ENCODE measurements at places on chromosomes 6 and 20.

GRCh38 chr20:19506021-19506420 lies 252.0 kb upstream of the RIN2 start:
- DNase-seq, result no peak

DNA sequence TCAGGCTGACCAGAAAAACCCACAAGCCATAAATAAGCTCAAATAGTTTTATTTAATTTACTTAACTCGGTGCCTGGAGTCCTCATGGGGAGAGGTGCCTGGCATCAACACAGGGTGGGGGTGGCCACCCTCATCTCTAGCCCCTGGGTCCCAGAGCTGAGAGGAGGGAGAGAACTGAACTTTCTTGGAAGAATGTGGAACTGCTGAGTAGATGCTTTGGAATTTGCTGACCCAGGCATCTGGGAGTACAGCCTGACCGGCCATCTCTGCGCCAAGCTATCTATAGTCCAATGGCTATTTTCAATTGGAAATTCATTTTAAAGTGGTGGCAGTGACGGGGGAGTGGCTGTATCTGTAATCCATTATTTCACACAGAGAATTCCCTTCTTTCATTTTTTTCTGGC lies 104.8 kb downstream of the CDH26 start:
- DNase-seq, result peak; percentile 74

- DNase-seq, result peak; percentile 91
These were observed 20.1 kb downstream of the SAMD5 start for GRCh38 chr6:147528511-147529145.

DNA sequence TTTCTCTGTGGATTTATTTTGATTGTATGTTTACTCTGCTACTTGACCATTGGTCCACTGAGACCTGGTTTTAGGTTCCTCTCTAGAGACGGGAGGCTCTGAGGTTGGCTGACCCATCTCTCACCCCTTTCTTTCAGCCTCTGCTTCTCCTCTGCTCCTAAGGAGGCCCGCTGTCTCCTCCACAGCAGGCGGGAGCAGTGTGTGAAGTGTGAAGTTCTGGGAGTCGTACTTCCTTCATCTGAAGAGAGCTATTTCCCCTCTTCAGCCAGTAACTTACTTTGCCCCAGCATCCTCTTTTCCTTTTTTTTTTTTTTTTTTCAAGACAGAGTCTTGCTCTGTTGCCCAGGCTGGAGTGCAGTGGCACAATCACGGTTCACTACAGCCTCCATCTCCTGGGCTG lies 21.1 kb downstream of the PDRG1 start:
- no peak for DNase-seq

DNA sequence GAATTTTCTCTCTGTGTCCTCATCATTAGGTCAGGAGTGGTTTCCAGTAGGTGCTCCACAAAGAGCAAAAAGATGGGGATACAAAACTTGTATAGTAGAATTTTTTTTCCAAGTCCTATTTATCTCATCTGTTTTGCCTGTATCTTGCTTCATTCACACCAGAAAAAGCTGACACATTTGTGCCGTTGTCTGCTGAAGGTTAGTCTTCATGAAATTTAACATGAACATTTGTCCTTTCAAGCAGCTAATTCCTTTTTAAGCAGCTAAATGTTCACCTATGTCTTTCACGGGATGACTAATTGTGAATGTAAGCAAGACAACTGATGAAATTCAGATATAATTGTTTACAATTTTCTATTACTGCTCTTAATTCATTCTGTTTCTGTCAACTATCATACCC lies 83.8 kb downstream of the ATXN1 start:
- DNase-seq, result no peak
